ENCODE measurements at places on chromosomes 6 and 20.

DNA sequence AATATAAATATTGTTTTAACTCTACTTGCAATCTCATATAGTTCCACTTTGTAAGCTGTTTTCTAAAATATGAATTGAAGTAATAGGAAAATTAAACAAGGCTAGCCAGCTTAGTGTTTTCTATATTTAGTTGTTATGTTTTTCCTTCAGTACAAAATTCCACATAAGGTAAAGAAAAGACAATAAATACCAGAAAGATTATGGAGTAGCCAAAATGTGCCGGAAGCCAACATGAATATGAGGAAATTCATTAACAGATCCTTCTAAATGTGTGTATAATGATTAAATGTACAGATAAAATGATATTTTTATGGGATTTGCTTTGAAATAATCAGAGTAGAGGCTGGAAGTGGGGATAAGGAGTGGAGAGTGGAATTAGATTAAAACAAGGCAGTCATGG is 52.5 kb upstream of the COL21A1 start:
- no peak for DNase-seq

DNA sequence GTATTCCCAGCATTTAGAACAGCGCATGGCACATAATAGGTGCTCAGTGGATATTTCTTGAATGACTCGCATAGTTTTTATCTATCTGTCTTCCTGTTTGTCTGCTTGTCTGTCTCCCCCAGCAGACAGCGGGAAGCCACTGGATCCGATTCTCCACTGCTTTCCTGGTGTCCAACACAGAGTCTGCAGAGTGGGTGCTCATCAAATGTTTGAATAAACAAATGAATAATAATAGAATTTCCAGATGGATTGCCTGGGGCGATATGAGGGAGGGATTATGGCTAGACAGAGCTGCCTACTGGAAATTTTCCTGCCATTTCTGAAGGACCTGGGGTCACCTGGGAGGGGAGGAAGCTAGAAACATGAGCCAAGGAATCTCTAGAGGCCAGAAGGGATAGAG is 18.9 kb downstream of the CDH22 start:
- no peak for DNase-seq

DNA sequence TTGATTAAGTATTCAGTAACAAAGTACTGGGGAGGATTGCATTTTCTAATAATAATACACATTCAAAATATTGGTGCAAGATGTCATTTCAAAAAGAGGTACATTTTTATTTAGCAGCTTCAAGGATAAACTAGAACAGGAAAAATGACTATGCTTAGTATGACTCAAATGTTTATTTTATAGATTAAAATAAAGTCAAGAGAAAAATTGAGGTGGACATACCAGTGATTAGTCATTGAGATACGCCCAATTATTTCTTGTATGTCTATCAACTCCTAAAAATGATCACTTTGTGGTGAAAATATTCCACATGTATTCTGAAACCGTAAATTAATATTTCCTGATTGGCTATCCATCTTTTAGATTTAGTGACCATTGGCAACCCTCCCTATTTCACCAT is 96.7 kb downstream of the PHF3 start:
- no peak for DNase-seq

- no peak for DNase-seq
Measured at GRCh38 chr6:105791583-105792318, 294.4 kb upstream of the PRDM1 start.

DNA sequence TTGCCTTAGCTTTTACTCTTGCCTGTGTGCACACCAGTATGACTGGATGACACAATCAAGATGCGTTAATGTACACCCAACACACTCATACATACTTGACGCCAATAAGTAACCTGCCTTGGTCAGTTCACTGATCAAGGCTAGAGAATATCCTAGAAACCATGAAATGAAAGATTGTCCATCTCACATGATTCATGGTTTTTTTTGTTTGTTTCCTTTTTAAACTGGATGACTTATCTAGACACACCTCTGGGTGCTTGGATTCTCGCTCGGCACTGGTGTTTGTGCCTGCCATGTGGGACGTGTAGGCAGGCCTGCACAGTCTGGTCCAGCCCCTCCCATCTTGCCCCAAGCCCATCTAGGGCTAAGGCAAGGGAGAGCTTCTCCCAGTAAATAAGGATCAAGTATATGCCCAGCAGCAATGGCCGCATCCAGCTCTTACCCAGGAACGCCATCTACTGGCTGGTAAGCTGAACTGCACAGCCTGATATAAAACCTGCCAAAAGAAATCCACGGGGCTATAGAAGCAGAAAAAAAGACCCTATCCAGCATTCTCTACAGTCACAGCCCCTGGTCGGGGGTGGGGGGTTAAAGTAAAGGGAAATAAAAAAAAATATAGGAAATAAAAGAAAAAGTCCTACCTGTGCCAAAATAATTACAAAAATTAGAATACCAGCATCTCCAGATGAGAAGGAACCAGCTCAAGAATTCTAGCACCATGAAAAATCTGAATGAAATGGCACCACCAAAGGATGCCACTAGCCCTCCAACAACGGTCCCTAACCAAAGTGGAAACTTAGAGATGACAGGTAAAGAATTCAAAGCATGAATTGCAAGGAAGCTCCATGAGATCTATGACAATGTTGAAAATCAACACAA is 73.3 kb downstream of the OTOR start:
- DNase-seq, result no peak

- no peak for DNase-seq
Measured at GRCh38 chr6:165821754-165822153, 158.7 kb upstream of the PDE10A start.

DNA sequence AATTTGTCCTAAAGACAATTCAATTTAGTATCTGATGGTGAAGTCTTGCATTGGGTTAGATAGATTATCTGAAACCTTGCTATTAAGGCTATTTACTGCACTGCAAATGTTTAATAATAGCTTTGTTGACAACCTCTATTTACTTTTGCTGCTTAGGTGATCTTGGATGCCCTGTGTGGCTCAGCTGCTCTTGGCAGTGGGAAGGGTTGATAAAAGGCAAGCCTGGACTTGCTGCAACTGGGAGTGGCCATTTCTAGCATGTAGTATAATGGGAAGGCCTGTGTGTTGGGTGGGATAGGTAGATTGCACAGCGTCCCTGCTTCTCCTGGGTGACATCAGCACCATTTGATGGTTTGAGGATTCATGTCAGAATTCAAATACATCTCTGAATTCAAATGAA is 49.1 kb downstream of the ARMC2 start:
- DNase-seq, result no peak

GRCh38 chr20:11003341-11003740 is 329.5 kb upstream of the JAG1 start:
- no peak for DNase-seq

DNA sequence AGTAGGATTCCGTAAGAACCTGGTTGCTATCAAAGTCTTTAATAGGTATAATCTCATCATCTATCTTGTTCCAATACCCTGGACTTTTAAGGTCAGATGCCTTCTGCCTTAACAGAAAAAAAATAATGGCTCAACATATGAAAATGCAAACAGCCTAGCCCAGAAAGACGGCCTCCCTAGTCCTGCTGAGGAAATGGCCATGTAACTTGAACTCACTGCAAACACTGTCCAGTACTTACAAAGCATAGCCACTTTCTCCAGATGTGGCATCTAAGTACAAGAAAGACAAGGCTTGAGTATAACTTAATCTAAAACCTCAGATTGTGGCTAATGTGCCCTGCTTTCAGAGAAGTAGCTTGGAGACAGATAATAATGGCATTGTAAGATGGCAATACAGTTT is 26.5 kb downstream of the FASTKD5 start:
- DNase-seq, result no peak

Data from activated naive CD4-positive, alpha-beta T cell (primary cell).